C1 segment of cervical spinal cord (tissue), 14 donors: ENCODE measurements at places on chromosomes 5 and 9.

DNA sequence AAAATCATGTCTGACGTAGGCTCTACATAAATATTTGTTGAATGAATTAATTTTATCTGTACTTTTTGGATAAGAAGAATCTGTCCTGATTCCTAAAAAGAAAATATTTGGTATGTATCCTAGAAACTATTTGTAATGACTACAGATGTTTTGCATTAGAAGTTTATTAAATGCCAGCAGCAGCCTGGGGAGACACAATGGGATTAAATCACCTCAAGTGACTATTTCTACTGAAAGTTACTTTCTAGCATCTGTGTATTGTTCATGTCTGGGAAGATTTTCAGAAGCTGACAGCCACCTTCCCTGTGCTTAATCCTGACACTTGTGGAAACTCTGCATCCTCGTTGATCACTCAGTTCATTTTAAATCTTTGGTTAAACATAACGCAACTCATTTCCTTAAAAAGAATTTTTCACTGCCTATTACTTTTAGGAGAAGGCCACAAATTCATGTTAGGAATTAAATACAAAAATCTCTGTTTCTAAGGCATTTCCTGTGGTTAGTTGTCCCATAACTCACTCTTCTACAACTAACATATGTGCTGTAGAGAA lies 209.3 kb upstream of the PPP1R2B start:
- no peak for DNase-seq

DNA sequence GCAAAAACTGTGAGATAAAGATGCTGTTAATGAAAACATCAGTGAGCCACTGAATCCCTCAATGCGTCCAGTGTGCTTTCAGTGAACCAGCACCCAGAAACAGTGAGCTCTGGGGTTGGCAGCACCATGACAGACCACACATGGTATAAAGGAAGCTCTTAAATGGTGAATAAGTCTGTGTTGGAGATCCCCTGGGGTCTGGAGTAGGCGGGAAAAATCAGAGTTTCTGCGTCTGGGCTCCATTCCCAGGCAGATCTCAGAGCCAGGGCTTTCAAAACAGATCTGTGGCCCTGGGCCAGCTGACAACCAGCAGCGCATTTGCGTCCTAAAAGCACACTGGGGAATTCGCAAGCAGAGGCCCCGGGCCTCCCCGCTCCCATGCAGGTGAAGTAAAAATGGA lies 233.5 kb downstream of the FRMD3 start:
- DNase-seq = peak; percentile 18

DNA sequence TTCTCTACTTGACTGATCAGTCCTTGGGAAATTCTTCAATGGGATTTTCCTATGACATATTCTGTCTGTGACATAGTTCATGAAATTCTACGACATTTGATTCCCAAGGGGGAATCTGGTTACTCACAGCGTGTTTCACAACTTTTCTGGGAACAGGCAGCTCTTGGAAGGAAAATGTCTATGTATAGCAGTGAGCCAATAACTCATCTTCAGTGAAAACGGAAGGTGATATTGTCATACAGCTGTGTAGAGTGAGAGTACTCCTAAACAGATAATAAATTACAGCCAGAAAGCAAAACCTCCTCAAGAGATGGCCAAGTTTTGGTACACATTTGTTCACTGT lies 91.4 kb downstream of the C9orf152 start:
- DNase-seq = no peak

- no peak for DNase-seq
Observed at GRCh38 chr5:54658010-54658409, 140.5 kb downstream of the SNX18 start.

- no peak for DNase-seq
Observed at GRCh38 chr5:119315516-119315949, 40.3 kb upstream of the TNFAIP8 start.
